ENCODE measurements at places on chromosomes 5 and 9.

DNA sequence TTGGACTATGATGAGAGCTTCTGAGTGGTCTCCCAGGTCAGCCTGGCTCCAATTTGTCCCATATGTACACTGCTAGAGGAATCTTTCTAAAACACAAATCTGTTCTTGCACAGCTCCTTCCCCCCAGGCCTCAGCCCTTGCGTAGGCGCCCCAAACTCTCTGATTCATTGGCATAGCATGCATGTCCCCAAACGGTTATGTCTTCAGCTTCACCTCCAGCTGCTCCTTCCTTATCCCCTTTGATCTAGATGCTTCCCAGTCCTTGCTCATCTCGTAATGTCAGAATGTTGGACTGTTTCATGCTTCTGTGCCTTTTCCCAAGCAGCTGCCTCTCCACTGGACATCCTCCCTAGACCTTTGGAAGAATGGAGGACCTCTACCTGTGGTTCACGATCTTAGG is 60.1 kb upstream of the BASP1 start:
- no peak for DNase-seq

GRCh38 chr9:116100711-116101121 is 52.9 kb upstream of the PAPPA start:
- DNase-seq = no peak

- peak; percentile 1 for DNase-seq
Measured at GRCh38 chr5:148615644-148616275, 38.6 kb downstream of the HTR4 start.

- DNase-seq = no peak
Measured at GRCh38 chr9:13266167-13266566, 13.3 kb downstream of the MPDZ start.

DNA sequence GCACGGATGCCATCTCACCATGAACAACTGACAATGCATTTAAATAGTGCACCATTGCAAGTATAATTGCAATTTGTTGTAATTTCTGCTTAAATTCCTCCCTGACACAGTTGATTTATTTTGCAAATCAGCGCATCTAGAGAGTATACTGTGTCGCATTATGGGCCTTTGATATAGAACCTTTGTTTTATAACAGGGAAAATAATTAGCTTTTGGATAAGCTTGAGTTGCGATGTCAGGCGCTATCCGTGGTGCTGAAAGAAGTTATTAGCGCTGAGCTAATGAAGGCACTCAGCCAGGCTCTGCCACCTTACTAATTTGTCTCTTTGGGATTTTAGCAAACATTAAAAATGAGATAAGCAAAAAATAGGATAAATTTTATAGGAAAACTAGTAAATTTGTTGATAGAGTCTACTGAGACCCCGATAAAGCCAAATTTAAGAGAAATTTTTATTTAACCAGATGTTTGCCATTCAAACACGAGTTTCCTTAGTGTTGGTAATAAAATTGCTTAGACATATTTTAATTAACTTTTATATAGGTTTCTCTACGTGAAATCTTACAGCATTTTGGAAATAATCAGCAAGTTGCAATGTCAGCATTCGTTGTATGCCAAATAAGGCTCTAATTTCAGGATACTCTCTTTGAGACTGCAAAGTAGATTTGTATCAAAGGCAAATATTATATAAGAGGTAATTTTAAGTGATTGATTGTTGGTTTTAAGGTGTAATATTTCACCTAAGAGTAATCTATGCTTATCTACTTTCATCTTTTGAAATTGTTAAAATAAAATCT is 355.5 kb downstream of the TLR4 start:
- peak; percentile 13 for DNase-seq

DNA sequence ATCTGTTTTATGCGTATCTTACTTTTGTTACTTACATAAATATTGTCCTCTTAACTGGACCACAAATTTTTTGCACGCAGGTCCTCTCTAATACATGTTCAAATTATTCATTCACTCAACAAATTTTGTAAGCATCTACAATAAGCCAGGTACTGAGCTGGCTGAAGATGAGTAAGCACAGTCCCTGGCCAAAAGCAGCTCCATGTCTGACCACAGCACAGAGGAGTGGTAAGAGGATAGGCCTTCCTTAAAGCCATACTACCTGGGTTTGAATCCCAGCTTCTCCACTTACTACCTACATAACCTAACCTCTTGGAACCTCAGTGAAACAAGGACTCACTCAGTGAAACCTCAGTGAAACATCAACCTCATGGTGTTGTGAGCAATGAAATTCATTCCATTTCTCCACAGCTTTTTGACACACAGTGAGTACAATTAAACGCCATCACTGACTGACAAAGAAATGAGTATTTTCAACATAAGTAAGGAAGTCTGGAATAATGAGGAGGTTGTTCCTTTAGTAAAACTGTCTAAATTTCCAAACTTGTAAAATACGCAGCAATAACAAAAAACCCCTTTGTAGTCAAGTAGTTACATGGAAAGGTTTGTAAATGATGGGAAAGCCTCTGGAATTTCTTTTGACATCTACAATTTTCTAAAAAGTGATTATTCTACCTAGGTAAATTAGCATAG is 15.0 kb downstream of the PTAR1 start:
- no peak for DNase-seq

- no peak for DNase-seq
Measured at GRCh38 chr5:132071338-132071707, 2.3 kb upstream of the CSF2 start.

- DNase-seq = no peak
Measured at GRCh38 chr9:33952066-33952465, 96.6 kb downstream of the UBAP2 start.

- no peak for DNase-seq
Measured at GRCh38 chr5:102700120-102700831, 54.8 kb upstream of the PAM start.

DNA sequence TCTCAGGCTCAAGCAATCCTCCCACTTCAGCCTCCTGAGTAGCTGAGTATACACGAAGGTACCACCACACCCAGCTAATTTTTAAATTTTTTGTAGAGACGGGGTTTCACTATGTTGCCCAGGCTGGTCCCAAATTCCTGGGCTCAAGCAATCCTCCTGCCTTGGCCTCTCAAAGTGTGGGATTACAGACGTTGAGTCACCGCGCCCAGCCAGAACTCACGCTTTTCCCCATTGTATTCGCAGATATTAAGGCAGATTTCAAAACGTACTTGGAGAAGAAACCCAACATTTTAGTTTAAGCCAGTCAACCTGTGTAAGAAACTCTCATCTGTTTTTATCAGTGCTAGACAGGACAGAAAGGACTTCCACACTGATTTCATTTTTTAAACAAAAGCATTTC is 26.6 kb downstream of the COL23A1 start:
- DNase-seq = no peak

GRCh38 chr9:87579781-87580541 is 82.3 kb downstream of the DAPK1 start:
- no peak for DNase-seq

GRCh38 chr9:3332802-3333201 is 193.0 kb downstream of the RFX3 start:
- DNase-seq = no peak

GRCh38 chr5:132813599-132814502 is 749 bp downstream of the SOWAHA start:
- DNase-seq = peak; percentile 43

- DNase-seq = no peak
Measured at GRCh38 chr9:4011054-4011453, 288.8 kb downstream of the GLIS3 start.

DNA sequence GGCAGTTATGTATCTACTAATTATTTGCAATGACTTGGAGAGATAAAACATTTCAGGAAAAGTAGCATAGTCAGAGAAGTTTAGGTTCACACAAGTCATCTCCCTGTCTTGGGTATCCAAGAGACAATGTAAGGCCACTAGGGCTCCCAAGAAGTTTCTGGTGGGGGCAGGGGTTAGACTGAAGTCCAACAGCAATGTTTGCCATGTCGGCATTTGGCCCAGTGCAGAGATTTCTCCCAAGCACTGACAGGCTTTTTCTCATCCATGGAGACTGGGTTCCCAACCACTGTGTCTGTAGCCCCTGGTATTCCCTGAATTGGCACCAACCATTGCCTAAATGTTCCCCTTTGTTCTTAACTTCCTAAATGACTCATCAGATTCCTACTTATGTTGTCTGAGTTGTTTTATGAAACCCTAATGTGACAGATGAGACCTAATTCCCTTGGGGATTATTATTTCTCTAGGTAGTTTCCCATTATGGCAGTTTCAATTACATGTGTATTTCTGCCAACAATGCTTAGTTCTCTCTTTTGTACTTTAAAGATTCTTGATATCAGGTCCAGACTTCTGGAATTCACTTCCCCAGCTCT is 103.6 kb upstream of the EGFLAM start:
- no peak for DNase-seq

GRCh38 chr5:39547553-39548154 is 122.9 kb upstream of the DAB2 start:
- peak; percentile 47 for DNase-seq

- no peak for DNase-seq
Measured at GRCh38 chr5:11047030-11047429, 286.0 kb upstream of the DAP start.

- DNase-seq = no peak
Measured at GRCh38 chr5:146461319-146461718, 14.2 kb downstream of the TCERG1 start.

- DNase-seq = peak; percentile 78
Measured at GRCh38 chr9:70113403-70114022, 69.9 kb downstream of the MAMDC2 start.

DNA sequence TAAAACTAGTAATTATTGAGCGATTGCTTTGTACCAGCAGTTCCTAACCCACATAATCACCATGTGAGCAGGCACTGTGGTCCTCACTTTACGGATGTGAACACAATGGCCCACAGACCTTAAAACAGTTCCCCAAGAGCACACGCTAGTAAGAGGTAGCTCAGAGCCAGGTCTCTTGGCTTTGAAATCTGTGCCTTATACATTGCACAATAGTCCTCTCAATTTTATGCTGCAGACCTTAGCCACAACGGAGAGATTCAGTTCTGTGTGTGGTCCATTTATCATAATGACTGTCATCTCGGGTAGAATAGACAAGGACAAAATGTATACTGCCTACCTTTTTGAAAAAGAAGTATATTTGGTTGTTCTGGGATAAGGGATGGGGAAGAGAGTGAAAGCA is 289.0 kb upstream of the ANKRD55 start:
- no peak for DNase-seq

- no peak for DNase-seq
Measured at GRCh38 chr5:130799015-130799414, 366.0 kb downstream of the HINT1 start.

DNA sequence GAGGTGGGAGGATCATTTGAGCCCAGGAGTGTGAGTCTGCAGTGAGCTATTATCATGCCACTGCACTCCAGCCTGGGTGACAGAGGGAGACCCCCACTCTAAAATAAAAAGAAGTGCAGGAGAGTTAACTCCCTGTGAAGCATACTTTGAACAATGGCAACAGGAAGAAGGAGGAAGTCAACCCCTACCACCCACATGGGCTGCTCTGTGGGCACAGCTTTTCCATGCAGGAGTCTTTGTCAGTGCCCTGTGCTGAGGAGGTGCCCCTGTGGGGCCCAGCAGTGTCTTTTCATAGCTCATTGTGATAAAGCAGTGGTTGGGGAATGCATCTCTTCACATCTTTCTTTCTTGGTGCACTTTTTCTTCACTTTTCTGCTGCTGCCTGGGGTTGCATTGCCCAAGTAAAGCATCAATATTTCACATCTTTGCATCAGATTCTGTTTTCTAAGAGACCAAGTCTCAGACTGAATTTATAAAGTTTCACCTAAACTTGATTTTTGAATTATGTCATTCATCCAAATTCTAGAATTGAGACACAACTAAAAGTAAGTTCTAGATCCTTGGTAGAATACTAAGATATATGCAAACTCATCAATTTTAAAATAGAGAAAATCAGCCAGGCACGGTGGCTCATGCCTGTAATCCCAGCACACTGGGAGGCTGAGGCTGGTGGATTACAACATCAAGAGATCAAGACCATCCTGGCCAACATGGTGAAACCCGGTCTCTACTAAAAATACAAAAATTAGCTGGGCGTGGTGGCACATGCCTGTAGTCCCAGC is 316.6 kb downstream of the DNAH5 start:
- no peak for DNase-seq

- DNase-seq = no peak
Measured at GRCh38 chr5:69050214-69050613, 43.6 kb upstream of the SLC30A5 start.
